Breast epithelium (tissue), 4 donors: ENCODE measurements at places on chromosomes 2 and 18. TPM values are rescaled to one million over a fixed set of nuclear protein-coding genes. Genes with fewer than 3 reads are reported as not detected.

DNA sequence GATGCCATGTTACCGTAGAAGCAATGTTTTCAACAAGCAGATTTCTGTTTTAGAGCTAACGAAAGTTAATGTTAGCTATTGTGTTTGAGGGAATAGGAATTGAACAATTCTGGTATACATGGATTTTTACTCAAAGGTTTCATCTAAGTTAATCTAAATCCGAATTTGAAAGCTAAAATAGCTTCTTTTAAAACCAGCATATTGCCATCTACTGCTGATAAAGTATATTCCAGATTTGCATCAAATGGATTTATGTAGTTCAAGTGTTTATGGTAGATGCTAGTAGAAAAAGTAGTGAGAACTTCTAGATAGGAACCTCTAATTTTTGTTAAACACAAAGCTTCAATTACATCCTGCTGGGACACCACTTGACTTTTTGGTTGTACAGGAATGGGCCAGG, 1569.5 kb upstream of the NXPH2 start:
- no peak for DNase-seq

- no peak for DNase-seq
Measured at GRCh38 chr2:238985931-238986446, 138.1 kb downstream of the TWIST2 start.

DNA sequence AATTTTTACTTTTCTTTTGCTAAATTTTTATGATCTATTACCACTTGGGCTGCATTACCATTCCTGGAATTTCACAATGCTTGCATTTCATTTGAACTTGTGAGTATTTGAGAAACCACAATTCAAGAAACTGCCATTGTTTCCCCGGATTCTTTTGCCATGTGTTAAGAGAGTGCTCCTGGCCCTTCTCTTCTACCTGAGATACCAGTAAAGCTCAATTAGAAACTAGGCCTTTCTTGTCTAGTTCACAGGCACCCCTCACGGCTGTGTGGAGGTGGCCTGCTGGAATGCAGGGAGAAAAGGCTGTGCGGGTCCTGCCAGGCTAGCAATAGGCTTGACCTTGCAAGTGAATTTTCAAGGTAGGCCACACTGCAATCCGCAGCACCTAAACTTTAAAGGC, 40.8 kb downstream of the ZEB2 start:
- DNase-seq, result no peak

DNA sequence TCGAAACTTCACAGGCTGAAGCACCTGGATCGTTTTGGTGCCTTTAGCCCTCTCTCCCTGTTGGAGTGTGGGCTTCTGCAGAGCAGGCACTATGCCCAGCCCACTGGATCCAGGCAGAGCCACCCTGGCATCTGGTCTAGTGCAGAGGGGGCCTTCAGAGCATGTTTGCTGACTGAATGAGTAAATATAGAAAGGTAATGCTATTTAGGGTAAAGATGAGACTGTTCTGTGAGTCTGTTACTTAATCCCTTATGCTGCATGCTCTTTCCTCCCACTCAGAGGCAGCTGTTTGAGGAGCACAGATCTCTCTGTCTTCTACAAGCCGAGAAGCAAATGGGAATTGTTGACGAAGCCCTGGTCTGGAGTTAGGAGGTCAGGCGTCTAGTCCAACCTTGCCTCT, 130.2 kb downstream of the RGPD3 start:
- no peak for DNase-seq

DNA sequence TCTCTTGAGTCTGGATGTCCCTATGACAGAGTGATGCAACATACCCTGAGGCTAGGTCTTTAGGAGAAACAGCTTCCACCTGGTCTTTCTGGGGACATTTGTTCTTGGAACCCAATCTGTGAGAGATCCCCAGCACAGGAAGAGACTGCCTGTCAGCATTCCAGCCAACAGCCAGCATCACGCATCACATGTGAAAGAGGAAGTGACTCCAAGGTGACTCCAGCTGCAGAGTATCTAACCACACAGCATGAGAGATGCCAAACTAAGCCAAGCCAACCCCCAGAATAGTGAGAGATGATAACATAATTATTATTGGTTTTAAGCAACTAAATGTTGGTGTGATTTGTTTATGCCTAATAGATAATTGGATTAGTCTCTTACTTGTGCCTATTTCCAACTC, 35.7 kb downstream of the C18orf63 start:
- no peak for DNase-seq

GRCh38 chr2:74347742-74348141, 4.5 kb upstream of the SLC4A5 start:
- no peak for DNase-seq

- DNase-seq, result no peak
Measured at GRCh38 chr18:41829647-41830516, 125.2 kb upstream of the PIK3C3 start.

DNA sequence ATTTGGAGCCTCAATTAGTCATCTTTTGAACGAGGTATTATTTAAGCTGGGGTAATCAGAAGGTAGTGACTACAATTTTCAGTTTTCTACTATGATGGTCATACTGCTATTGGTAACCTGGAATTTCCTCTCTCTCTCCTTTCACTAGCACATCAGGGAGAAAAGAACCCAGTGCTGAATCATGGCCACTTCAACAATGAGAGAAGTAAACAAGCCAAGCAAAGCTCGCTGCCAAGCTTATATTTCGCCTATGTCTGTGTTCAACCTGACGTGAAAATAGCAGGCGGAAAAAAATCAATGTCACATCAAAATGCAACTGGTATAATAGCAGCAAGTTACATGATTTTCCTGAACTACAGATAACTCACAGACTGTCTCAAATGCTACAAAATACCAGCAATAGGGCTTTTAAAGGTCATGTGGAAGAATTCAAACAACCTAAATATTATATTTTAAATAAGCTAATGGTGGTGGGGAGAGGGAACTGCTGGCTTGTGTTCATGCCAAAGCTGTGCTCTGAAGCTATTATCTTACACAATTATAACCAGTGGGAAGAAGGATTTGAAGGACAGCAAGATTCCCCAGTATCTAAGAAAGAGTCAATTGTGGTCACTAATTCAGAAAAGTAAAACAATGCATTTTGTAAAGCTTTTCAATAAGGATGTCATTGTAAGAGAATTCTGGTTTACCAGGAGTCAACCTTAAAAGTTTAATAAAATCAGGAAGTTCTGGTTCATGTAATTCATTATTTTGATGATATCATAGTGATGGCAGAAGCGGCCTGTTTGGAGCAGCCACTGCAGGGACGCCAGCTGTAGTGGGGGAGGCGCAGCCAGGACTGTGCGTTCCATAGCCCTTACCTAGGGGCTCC, 38.0 kb downstream of the RNF152 start:
- DNase-seq, result no peak

POTEE gene
- total RNA-seq, result 1.0 TPM

TRABD2A gene
- 7.4 TPM for total RNA-seq

MAL gene
- total RNA-seq, result not detected

POTEJ gene
- total RNA-seq, result not detected
